CD4-positive, alpha-beta T cell treated with Interleukin-6 for 4 hours (primary cell): ENCODE measurements at places on chromosomes 12 and 14.

DNA sequence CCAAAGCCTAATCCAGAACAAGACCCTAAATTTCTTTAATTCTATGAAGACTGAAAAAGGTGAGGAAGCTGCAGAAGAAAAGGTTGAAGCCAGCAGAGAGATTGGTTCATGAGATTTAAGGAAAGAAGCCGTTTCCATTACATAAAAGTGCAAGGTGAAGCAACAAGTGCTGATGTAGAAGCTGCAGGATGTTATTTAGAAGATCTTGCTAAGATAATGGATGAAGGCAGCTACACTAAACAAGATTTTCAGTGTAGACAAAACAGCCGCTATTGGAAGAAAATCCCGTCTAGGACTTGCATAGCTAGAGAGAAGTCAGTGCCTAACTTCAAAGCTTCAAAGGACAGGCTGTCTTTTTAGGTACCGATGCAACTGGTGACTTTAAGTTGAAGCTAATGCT lies 65.4 kb upstream of the AMIGO2 start:
- no peak for DNase-seq

DNA sequence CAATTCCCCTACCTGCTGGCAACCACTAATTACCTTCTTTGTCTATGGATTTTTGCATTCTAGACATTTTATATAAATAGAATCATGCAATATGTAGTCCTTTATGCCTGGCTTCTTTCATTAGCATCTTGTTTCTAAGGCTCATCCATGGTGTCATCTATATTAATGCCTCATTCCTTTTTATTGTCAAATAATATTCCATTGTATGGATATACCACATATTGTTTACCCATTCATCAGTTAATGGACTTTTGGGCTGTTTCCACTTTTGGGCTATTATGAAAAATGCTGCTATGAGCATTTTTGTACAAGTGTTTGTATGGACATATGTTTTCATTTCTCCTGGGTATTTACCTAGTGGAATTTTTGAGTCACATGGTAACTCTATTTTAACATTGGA lies 18.0 kb downstream of the CYP46A1 start:
- no peak for DNase-seq

- no peak for DNase-seq
Measured at GRCh38 chr14:24982472-24983155, 67.3 kb downstream of the STXBP6 start.

DNA sequence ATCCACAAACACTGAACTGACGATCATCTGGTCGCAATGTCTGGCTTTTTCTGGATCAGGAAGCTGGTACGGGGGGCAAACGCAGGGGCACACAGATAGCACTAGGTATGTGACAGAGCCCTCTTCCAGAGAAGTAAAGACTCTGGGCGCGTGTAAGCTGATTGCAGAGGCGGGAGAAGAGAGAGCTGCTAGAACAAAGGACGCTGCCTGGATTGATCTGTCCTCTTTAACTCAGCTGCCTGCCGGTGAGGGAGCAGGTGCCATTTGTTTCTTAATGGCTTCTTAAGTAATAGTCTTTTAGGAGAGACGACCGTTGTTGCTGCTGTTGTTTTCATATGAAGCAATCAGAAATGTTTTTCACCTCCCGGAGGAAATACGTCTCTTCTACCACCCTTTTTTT lies 77.3 kb downstream of the GLT1D1 start:
- DNase-seq, result no peak

GRCh38 chr14:38950676-38951075 lies 152.4 kb downstream of the SEC23A start:
- no peak for DNase-seq

GRCh38 chr12:32768518-32768917 lies 12.8 kb upstream of the YARS2 start:
- DNase-seq, result no peak

GRCh38 chr14:68779761-68780323 lies 13.0 kb downstream of the ZFP36L1 start:
- DNase-seq, result peak; percentile 76

- no peak for DNase-seq
Measured at GRCh38 chr12:30251546-30251945, 444.1 kb downstream of the IPO8 start.

DNA sequence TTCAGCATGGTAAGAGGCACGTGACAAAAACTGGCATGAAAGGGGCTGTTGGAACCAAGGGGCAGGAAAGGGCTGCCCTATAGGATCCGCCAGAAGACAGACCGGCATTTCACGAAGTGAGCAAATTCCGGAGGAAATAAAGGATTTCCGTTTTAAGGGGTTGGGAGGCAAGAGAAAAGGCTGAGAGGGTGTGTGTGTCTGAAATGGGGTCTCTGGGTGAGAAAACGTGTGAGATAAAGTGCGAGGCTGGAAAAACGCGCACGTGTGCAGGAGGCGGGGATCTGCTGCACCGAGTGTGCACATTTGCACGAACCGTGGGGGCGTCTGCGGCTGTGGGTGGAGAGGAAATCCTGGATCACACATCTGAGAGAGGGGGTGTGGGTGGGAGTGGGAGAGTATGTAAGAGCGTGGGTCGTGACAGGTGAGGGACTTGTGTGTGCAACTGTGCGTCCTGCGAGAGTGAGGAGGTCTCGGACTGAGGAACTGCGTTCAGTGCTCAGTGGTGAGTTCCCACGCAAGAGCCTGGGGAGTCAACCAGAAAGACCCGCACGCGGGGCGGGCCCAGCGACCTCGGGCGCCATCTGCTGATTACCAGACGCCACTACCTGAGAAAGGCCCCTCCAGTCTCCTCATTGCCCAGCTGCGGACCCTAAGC lies 37.0 kb upstream of the P2RX7 start:
- peak; percentile 85 for DNase-seq

GRCh38 chr14:96958057-96958456 lies 160.9 kb downstream of the VRK1 start:
- no peak for DNase-seq

GRCh38 chr14:66401449-66402095 lies 84.6 kb upstream of the CCDC196 start:
- DNase-seq, result no peak

DNA sequence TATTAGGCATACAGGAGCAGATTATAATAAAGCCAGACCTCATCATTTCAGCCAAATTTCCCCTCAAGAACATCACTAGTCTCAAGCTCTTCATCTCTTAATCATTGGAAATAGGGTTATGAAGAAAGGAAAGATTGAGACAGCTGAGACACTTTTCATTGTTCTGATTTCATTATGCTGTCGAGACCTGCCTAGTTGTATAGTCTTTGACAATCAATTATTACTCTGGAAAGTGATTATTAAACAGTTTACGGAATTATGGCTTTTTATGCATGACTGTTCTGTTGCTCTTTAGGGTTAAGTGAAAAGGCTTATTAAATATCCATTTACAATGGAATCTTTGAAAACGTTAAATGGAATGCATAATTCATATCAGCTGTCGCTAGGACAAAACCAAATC lies 48.3 kb downstream of the TTC6 start:
- DNase-seq, result no peak

DNA sequence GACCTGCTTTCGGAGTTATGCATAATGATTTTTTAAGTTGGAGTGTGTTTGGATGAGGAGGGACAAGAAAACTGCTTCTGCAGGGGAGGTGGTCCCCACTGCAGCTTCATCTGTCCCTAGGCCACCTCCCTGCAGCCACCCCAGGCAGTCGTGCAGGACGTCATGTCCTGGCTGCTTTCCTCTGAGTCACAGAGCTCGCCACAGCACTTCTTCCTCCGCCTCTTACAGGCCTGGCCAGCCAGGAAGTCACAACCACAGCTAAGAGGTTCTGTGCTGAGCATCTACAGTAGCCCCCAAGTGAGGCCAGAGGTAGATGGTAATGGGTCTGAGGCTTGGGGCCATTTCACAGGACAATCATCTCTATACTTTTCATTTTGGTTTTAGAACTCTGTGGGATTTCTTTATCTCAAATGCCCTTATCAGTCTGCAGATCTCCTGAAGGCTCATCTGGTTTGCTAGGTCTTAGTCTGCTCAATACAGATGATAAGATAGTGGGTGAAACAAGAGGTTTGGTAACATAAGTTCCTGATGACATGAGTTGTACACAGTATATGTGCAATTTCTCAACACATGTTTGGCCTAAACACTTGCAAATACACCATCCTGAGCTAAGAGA lies 106.4 kb downstream of the ARF6 start:
- DNase-seq, result peak; percentile 81

DNA sequence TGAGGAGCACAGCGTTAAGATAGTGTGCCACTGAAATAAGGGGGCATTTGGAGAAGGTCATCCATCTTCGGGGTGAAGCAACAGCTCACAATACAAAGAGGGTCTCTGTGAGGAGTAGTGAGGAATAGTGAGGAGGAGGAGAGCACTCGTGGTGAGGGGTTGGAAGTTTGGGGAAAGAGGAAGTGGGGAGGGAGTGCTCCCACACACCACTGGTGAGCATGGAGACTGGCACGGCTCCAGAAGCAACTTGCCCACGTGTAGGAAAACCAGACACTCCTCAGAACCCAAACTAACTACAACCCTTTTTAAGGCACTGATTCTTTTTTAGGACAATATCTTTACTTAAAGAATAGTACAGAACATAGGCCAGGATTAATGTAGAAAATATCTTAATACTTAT lies 48.9 kb downstream of the GALNT8 start:
- no peak for DNase-seq

- DNase-seq, result no peak
Measured at GRCh38 chr14:100402631-100403030, 79.5 kb downstream of the SLC25A47 start.

GRCh38 chr12:23862701-23863100 lies 86.8 kb downstream of the SOX5 start:
- DNase-seq, result no peak

DNA sequence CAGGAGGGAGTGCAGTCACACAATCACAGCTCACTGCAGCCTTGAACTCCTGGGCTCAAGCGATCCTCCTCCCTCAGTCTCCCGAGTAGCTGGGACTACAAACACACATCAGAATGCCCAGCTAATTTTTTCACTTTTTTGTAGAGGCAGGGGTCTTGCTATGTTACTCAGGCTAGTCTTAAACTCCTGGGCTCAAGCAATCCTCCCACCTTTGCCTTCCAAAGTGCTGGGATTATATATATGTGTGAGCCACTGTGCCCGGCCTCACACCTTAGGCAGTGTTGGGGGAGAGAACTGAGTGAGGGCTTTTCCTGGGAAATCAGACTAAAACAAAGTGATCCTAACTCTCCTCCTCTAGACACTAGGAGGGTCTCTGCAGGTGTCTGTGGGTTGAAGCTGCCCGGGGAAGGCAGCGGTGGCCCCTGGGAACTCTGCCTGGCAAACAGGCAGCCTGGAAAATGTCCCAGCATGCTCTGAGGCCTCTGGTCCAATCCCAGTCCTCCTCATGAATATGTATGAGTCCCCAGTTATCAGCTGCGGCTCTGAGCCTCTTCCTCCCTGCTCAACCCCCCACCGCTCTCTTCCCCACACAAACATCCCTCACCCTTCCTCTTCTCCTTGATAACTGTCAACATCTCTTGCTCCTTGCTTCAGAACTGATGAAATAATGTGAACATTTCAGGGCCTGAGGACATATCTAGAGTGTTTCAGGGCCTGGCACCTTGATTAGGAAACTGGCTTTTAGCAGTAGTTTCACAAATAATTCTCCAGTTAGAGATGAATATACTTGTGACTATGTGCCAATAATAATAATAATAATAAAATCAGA lies 7.9 kb upstream of the NAA25 start:
- DNase-seq, result peak; percentile 27

- DNase-seq, result no peak
Measured at GRCh38 chr12:47892819-47893218, 12.0 kb downstream of the VDR start.

DNA sequence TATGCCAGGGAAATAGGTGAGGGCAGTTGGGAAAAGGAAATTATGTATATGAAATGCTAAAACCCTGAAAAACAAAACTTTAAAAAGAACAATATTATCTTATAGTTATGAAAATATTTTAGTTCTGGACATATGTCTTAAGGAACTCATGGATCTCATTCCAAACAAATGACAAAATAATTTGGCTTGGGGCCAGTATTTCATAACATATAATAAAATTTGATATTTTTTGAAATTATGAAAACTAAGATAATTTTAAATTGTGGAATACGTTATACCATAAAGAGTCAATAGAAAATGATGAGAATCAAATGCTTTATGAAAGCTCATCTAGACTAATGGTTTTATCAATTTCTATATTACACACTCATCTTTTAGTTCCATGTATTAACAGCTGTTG lies 173.8 kb upstream of the DCN start:
- DNase-seq, result no peak

- no peak for DNase-seq
Measured at GRCh38 chr14:101789222-101789621, 27.7 kb downstream of the PPP2R5C start.

DNA sequence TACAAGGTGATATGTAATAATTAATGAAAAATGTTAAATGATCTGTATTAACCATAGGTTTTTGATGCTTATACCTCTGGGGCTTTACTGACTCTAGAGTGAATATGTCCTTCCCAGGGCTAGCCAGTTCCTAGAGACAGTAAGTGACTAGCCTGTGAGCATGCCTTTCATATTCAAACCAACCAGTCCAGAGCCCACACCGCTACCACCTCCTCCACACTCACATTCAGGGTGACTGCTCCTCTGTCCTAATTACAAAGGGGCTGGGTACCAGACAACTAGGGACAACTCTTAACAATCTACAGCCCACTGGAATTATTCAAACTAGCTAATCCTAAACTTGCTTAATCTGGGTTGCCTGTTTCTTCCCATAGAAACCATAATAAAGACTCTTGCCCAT lies 49.0 kb downstream of the RALGAPA1 start:
- DNase-seq, result no peak

- DNase-seq, result peak; percentile 28
Measured at GRCh38 chr14:50085570-50086320, 30.6 kb downstream of the VCPKMT start.

DNA sequence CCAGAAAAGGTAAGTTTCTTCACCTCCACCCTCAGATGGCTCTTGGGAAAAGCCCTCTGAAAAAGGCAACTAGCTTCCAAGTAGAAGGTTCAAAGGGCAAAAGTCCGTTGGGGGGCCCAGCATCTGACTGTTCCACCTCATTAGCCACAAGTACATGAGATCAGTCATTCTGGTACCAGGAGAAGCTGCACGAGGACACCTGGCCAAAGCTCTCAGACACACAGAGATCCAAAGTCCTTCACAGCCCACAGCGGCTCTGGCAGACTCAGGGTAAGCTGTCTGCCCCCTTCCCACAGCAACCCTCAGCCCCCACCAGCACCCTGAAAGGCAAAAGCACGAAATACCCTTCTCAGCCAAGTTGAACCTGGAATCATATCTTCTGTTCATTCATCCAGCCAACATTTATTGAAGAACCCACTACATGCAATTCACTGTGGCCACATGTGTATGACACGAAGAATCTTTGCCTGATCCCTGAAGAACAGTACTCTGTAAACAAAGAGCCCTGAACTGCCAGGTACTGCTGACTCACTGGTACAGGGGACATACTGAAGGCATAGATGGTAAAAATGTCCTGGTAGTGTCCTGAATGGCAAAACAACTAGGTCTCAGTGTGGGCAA lies 19.0 kb downstream of the SLC7A7 start:
- no peak for DNase-seq
